NCI-H1417 treated with DMSO at 0.1 percent for 48 hours (cell line): ENCODE measurements at places on chromosomes 12 and 14.

DNA sequence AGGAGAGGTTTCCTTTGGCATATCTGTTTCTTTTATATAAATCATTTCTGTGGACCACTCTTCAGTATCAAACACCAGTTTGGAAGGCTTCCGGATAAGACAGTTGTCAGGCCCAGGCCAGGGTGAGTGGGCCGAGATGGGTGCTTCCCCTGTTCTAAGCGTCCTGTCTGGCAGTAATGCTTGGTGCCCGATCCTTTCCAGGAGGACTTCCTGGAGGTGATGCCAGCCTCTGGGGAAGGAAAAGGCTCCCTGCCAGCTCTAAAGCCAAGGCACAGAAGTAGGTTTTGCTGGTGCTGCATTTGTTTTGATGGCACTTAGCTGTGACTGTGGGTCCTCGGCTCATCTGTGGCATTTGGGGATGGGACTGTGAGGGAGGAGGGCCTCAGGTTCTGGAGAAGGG is 124.4 kb upstream of the RTL1 start:
- DNase-seq: no peak

DNA sequence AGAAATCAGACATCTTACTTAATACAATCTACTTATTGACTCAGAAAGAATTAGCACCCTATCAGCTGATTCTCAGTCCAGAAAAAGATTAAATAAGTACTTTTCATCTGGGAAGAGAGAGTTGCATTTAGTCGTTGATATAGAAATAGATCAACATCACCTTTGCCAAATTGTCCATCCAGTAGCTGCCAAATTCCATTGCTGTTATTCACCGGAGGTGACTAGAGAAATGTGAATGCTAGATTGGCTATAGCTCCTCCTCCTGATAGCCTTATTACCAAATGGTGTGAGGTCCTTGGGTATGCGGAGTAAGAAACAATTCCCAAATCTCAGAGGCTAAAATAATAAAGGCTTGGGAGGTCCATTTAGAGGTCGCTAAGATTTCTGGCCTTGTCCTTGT is 723.3 kb upstream of the FLRT2 start:
- DNase-seq: no peak

GRCh38 chr14:89619596-89619995 is 202.6 kb upstream of the FOXN3 start:
- no peak for DNase-seq

DNA sequence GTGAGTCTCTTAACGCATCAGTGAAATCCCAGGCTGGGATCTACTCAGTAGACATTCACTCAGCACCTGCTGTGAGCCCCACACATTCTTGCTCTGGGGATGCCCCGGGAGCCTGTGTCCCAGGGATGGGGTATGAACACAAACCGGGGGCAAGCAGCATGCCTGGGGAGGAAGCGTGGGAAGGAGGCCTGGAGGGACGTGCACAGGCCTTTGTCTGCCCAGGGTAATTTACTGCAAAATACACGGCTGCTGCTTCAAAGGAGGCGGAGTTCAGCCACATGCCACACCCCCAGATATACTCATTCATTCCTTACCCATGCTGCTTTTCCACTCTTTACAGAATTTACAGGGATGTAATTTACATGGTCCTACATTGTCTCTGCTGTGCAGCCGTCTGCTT is 187.8 kb downstream of the ADGRD1 start:
- DNase-seq: no peak

- DNase-seq: no peak
Observed at GRCh38 chr12:104583301-104583700, 126.6 kb downstream of the CHST11 start.

DNA sequence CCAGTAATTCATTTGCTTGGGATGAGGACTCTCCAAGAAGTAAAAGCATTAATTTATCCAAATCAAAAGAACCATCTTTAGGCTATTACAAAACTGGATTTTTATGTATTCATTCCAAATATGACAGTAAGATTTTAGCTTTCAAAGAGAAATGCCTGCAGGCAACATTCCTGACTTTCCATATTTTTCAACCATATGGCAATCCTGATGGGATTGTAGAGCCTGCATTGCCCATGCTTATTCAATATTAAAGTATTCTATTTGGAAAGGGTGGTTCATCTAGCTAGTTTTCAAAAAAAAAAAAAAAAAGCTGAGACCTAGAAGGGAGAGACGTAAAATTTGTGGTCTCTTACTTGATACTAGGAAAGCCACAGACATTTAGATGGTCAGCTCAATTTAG is 1253.7 kb downstream of the LRFN5 start:
- no peak for DNase-seq

GRCh38 chr14:88804035-88804434 is 11.3 kb upstream of the EML5 start:
- no peak for DNase-seq

DNA sequence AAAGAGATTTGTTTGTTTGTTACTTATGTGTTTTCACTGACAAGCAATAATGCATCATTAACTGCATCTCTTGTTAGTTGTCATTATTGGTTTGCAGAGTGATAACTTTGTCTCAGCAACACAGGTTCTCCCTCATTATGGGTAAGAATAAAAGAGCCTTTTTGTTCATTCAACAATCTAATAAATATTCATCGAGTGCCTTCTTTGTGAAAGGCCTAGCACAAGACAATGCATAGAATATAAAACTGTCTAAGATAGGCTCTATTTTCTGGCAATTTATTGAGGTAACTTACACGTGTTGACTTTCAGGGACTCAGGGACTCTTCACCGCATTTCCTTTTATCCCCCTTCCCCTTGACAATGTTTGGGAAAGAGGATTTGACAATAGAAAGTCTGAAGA is 95.5 kb upstream of the KRR1 start:
- no peak for DNase-seq

GRCh38 chr14:66378712-66379505 is 107.3 kb upstream of the CCDC196 start:
- no peak for DNase-seq

DNA sequence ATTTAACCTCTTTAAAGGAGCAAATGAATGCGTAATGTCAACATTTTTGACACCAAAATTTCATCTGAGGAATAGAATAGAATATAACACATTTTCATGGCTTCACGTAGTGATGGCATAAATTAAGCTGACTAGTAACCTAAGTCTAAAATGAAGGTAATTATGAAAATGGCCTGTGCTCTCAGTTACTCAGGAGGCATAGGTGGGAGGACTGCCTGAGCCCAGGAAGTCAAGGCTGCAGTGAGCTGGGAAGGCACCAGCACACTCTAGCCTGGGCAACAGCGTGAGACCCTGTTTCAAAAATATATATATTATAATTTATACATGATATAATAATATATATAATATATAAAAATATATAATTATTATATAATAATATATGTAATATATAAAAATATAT is 383.2 kb upstream of the ATP2B1 start:
- no peak for DNase-seq

DNA sequence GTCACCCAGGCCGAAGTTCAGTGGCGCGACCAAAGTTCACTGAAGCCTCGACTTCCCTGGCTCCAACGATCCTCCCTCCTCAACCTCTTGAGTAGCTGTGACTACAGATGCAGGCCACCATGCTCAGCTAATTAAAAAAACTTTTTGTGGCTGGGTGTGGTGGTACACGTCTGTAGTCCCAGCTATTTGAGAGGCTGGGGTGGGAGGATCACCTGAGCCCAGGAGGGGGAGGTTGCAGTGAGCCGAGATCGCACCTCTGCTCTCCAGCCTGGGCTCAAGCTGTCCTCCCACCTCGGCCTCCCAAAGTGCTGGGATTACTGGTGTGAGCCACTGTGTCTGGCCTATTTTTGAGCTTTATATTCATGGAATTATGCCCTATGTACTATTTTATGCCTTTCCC is 18.1 kb upstream of the RAD52 start:
- DNase-seq: no peak

- no peak for DNase-seq
Observed at GRCh38 chr12:123089631-123090353, 61.1 kb downstream of the PITPNM2 start.

DNA sequence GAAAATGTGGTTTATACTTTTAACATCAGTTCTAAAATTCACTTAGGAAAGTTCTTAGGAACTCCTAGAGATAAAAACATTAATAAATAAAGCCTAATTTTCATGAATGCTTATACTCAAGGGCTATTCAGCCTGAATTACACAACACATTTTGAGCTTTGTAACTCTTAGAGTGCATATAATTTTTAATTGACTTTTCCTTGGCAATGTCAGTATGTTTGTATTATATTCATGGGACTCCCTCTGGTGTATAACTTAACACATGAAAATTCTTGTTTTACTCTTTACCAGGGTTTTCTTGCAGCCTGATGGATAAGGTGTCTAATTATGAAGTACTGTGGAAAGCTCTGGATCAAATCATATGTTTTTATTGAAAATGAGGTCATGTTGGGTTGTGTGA is 150.6 kb upstream of the HMGA2 start:
- no peak for DNase-seq

DNA sequence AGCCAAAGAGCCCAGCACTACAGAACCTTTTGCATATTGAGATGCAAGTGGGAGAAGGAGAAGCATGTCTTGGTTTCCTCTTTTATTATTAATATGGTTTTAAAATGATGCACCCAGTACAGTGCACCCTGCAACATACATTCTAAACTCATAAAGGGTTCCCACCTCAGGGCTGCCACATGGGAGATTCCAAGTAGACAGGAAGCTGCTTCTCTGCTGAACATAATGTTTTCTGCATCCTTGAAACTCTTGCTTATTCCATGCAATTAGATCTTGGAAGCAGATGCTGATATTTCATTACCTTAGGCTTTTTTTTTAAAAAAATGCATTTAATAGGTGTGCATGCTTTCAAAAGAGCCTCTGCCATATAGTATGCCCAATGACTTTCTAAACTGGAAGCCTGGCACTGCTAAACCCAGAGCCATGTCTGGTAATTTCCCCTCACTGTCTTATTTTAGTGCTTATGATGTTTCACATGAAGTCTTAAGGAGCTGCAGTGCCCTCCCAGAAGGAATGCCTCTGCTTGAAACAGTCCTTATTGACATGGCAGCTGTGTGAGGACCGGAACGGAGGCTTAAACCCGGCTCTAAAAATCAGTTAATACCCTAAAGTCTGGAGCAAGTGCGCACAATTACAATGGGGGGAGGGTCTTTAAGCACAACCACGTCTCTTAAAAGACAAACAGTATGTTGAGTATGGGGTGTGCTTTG is 2.0 kb upstream of the SIX1 start:
- DNase-seq: no peak

DNA sequence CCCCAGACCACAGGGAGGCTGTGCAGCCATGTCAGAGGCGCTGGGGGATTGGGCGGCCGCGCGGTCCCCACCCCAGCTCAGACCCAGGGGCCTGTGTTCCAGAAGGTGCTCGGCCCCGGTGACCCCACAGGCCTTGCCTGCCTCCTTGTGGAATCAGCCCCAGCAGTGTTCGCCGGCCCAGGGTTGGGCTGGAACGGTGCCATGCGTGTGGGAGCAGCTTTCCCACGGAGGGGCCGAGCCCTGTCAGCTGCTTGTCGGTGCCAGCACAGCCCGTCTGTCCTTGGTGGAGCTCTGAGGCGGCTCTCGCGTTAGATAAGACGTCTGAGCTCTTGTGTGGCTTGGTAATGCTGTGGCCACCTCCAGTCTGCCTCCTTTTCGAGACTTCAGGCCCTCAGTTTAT is 8.5 kb downstream of the ZFYVE21 start:
- no peak for DNase-seq

GRCh38 chr14:63672417-63673180 is 30.9 kb upstream of the WDR89 start:
- DNase-seq: no peak

DNA sequence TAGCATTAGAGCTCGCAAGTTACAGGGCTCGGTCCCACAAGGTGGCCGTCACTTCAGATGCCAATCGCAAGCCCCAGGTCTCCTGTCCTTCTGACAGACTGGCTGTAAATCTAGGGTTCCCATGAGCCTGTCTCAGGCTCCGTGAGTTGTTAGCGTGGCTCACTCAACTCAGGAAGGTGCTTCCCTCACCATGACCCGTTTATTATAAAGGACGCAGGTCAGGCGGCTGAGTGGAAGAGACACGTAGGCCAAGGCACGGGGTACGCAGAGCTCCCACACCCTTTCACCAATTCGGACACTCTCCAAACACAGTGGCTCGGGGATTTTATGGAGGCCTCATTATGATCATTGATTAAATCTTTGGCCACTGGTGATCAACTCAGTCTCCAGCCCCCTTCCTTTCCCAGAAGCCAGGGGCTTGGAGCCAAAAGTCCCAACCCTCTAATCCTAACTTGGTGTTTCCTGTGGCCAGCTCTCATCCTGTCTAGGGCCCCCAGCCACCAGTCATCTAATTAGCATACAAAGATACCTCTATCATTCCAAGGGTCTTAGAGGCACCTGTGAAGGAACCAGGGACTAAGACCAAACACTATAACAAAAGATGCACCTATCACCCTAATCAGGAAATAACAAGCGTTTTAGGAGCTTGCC is 25.8 kb upstream of the LRTM2 start:
- no peak for DNase-seq

- no peak for DNase-seq
Observed at GRCh38 chr12:58314610-58315009, 373.2 kb downstream of the ATP23 start.

- DNase-seq: no peak
Observed at GRCh38 chr12:107704041-107704440, 18.4 kb downstream of the PWP1 start.

DNA sequence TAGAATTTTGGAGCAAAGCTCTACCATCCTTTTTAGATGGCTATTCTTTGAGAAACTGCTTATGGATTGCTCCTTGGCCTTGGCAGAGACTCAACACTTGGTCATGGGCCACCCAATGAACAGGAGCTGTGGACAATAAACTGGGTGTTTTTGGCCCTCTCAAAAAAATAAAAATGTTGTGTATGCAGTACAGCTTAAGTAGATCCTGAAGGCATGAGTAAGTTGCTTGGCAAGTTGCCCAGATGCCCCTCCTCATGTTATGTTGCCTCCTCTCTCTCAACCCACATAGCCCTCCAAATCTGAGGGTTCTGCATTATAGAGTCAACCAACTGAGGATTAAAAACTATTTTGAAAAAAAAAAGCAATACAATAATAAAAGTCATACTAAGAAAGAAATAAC is 124.9 kb downstream of the ATP23 start:
- DNase-seq: no peak

DNA sequence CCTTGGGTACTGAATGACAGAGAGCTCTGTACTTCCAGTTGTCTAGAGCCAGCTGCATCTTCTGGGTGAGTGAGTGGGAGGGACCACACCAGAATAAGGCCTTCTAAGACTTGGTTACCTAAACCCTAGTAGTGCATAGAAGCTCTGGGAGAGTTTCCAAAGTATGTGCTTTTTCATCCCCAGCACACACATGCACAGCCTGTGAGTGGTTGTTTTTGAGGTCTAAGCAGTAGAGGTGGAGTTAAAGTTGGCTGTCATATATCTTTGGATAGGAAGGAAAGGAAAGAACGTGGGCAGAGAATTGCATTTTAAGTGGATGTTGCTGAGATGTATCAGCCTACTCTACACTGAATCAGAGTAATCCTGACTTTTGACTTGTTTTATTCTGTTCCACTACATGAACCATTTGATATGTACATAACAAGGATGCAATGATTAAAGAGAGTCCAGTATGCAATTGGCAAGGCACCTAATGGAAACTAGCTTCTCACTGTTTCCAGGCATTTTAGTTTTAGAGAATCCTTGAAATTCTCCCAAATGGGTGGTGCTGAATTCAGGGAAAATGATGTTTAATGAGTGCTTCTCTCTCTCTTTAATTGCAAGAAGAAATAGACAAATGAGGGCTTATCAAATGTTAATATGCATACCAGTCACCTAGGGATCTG is 51.8 kb upstream of the PRICKLE1 start:
- DNase-seq: no peak
